ENCODE measurements at places on chromosomes 7 and 10.

- DNase-seq: no peak
These were observed 847.1 kb upstream of the MBL2 start for GRCh38 chr10:53619671-53620070.

- DNase-seq: no peak
These were observed 108.9 kb upstream of the SP8 start for GRCh38 chr7:20895563-20895962.

- no peak for DNase-seq
These were observed 9.5 kb downstream of the LMOD2 start for GRCh38 chr7:123665157-123665556.

GRCh38 chr7:39702133-39702532 is 78.8 kb downstream of the RALA start:
- no peak for DNase-seq

- DNase-seq: no peak
These were observed at the start of gene NPFFR1 for GRCh38 chr10:70283445-70284399. Gene NPFFR1, minus strand, starts transcription at chr10:70284004. Its CDS starts 328 bp downstream, at chr10:70283676.

- no peak for DNase-seq
These were observed 19.9 kb downstream of the WDR86 start for GRCh38 chr7:151389768-151390597.

Measured in GM12864 (cell line).